ENCODE measurements at places on chromosomes 3 and 15.
A peak's percentile ranks its signal among the peaks of the same experiment; 100 is the strongest.

DNA sequence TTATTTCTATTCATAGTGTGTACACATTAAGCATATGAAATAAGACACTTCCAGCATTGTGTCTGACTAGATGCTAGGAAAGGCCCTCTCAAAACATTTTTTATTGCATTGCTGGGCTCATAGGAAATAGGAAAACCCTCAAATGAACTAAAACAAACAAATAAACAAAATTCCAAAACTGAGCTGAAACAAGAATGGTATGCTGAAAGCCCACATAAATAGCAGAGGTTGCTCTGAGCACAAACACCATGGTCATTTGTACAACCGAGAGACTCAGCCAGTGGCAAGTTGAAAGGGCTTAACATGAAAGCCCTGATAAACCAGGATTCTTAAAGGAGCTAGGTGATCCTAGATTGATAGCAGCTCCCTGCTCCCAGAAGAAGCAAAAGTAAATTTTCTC lies 310.0 kb upstream of the WNT5A start:
- no peak for DNase-seq

DNA sequence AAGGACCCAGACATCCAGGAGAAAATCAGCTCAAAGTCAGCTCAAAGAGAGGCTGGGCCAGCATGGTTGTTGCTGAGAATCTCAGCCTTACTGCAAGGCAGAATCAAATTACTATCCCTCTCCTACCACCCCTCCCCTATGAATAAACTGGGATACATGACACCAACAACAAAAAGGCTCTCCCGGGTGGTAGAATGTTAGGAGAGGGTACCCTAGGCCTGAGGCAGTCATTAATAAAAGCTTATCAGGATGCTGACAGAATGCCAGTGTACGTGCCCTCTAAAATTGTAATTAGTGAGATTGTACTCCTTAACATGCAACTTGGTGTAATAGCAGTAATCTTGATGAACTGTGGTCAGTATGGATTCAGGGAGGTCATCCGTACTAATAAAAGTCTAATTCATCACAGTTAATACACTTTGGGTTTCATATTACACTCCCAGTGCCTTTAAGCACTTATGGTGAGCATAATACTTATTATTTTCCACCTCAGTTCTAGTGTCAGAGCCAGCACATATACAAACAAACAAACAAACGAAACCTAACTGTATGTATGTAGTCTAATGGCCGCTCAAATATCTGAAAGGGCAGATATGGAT lies 76.5 kb downstream of the B3GALNT1 start:
- no peak for DNase-seq

DNA sequence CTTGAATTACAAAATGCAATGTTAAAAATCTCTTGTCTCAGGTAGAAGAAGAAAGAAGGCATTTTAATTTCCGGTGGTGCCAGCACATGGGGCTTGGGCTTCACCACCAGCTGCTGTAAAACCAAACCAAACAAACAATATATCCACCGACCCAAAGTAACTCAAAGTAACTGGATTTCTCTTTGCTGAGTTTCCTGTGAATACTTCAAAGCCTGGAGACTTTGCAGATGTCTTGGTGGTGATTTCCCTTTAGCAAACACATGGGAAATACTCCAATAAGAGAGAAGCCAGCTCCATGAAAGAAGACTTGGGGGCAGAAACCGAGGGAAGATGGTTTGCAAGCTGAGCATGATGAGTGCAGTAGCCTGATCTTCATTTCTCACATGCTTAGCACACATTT lies 62.6 kb downstream of the EIF4E3 start:
- DNase-seq: no peak

DNA sequence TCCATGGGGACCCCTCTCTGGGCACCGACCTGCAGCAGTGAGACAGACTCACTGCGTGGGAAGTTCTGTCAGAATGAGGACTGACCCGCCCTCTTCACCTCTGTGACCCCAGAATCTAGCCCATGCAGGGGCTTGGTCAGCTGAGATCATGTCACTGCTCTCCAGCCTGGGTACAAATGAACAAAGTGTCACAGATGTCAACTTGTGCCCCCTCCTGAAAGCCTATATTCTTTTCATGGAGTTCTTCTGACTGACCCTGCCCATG lies 210.8 kb downstream of the XXYLT1 start:
- no peak for DNase-seq

DNA sequence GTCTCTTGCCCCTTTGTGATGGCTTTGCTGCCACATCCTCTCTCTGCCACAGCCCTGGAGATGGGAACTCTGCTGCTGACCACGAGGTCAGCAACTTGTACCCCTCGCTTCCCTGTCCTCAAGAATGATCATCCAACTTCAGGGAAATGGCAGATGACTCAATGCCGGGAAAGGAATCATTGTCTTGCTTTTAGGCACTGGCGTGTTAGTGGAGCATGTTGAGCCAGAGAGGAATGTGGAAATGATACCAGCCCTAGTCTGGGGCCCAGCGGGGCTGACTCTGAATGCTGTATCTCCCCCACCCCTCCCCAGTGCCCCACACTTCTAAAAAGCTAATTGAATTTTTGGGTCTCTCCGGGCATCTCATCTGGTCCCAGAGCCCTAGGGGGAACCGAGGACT lies 184.9 kb upstream of the BHLHE40 start:
- DNase-seq: no peak

GRCh38 chr3:197701841-197702240 lies 34.9 kb downstream of the RUBCN start:
- DNase-seq: no peak

- DNase-seq: peak; percentile 16
Measured at GRCh38 chr3:12222775-12223485, 64.2 kb upstream of the TIMP4 start.

- no peak for DNase-seq
Measured at GRCh38 chr3:27423463-27423862, 54.3 kb upstream of the NEK10 start.

GRCh38 chr3:10771486-10772270 lies 44.4 kb upstream of the SLC6A11 start:
- no peak for DNase-seq

GRCh38 chr3:175295248-175296130 lies 436.4 kb downstream of the NAALADL2 start:
- DNase-seq: no peak

DNA sequence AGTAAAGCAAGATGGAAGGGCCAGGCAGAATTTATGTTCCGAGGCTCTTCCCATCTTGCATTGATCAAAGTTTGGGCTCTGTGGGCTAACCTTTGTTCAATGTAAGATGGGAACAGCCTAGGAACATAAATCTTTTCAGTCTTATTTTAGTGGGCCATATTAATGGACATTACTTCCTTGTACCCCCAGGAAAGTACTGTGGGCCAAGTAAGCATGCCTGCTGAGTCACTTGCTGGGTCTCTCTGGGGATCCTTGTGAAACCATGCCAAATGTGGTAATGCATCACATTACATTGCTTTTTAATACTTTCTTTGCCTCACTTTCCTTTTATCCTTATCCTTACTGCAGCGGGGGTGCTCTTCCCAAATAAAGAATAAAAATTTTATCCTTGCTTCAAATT lies 349.5 kb upstream of the POU1F1 start:
- no peak for DNase-seq

DNA sequence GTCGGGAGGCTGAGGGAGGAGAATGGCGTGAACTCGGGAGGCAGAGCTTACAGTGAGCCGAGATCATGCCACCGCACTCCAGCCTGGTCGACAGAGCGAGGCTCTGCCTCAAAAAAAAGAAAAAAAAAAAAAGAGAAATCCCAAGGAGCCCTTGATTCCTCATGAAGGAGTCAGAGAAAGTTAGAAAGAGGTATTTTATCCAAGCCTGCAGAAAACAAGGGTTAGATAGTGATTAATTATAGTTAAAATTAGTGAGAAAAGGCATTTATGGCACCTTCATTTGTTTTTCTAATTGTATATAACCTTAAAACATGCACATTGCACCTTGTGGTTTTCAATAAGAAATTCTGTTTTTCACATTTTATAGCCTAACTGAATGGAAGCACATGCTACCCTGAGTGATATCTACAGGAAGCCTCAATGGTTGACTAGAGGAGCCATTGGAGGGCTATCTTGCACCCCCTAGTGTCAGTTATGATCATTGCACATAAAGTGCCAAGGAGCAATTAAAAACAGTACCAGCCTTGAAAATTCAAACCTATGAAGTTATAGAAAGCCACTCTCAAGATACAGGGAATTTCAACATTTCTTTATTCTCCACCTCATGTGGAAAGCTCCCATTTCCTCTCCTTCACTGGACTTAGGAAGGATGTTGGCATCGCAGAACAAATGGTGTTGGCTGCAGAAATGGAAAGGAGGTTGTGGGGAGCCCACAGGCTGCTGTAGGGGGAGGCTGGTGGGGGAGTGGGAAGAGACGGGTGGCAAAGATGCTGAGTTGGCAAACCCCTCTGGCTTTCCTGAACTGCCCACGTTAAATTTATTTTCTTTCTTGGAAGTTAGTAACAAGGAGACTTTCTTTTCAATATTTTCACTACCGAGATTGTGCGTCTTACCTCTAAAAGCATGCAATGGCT lies 48.5 kb downstream of the ITGA11 start:
- peak; percentile 44 for DNase-seq

- DNase-seq: no peak
Measured at GRCh38 chr15:83873966-83874365, 220.0 kb downstream of the ADAMTSL3 start.

- DNase-seq: no peak
Measured at GRCh38 chr3:30344288-30344687, 262.1 kb upstream of the TGFBR2 start.

DNA sequence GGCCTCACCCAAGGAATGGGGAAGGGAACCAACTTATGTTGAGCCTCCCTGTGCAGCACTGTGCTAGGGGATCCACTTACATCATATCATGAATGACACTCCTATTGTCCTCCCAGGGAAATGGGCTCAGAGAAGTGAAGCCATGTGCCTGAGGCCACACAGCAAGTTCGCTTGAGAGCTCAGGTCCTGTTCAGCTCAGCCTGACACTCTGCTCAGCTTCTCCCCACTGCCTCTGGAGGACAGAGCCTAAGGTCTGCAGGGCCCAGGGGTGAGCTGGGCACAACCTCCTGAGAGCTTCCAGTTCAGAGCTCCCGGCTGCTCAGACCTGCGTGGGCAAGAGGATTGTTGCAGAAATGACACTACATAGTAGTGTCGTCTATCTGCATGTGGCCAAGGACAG lies 76.0 kb upstream of the SEC13 start:
- no peak for DNase-seq

GRCh38 chr3:15708882-15709677 lies 88.7 kb downstream of the ANKRD28 start:
- no peak for DNase-seq

DNA sequence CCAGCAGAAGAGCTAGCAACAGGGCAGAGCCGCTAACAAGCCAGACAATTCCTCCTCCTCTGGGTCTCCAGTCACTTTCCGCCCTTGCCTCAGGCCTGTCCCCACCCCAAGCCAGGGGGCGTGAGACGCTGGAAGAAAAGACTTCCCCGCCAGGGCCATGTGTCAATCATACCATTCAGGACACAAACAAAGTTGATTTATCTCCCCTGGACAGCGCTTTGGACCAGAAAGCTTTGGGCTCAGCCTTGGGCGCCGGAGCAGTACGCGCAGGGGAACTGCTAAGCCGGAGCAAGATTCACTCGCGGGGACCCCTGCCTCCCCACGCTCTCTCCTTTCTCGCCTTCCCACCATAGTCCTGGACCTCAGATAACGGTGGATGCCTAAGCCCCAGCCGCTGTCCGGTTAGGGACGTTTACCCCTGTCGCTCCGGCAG lies 479 bp downstream of the LRRC2 start:
- DNase-seq: no peak

DNA sequence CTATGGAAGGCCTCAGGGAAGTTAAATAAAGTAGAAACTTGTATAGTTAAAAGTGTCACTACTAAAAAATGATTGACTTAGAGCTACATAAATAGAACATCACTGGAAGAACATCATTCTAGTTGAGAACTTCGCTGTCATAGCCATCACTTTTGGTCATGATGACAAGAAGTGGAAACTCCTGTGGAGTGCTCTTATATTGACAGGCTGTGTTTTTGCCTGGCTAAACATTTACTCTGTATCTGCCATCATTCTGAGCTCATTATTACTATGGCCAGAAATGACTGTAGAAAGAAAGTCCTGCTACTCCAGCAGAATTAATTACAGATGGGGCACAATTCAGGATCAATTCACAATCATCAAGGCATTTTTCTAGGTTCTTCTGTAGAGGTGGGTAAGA lies 165.1 kb upstream of the GOLIM4 start:
- DNase-seq: no peak

- peak; percentile 73 for DNase-seq
Measured at GRCh38 chr15:40274350-40275274, 8.3 kb downstream of the ANKRD63 start.

DNA sequence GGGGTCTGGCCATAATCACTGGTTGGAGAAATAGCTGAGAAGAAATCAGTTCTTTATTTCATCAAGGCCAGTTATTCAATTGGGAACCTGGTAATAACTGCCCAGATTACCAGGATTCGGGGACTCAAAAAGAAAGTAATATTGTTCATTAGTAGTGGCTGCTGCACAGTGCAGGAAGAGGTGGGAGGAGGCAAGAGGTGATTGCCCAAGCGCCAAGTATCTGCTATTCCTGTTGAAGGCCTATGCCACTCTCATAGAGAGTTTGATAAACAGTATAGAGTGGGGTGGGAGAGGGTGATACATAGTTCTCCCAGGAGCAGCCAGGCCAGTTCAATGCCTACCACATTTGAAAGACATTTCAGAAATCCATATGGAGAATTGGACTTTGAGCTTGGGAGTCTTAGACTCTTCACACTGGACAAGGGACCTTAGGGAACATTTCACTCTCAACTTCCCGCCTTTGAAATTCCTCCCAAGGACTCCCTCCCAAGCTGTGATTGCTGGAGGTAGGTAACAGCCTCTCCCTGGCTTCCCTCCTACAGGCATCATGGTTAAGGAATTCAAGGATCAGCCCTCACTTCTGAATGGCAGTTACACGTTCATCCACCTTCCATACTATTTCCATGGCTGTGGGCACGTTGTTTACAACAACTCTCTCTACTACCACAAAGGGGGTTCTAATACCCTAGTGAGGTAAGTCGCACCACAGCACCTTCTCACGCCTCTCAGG lies 59.8 kb downstream of the GLDN start:
- no peak for DNase-seq

DNA sequence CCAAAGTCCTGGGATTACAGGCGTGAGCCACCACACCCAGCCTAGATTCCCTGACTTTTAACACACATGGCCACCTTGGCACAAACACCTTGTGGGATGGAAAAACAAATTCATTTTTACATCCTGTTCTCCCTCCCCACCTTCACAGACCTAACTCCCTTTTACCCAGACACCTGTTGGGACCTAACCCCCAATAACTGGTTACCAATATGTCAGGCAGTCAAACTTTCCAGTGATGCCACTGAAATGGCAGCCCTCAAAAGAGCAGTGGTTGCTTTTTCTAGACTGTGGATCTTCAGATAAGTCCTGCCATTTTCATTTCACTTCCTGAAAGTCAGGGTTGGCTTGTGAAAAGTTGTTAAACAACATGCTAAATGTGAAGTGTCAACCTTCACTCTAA lies 34.9 kb downstream of the SIN3A start:
- no peak for DNase-seq

All from H4 (cell line).